ENCODE measurements at places on chromosomes 6 and 20.
A peak's percentile ranks its signal among the peaks of the same experiment; 100 is the strongest.

DNA sequence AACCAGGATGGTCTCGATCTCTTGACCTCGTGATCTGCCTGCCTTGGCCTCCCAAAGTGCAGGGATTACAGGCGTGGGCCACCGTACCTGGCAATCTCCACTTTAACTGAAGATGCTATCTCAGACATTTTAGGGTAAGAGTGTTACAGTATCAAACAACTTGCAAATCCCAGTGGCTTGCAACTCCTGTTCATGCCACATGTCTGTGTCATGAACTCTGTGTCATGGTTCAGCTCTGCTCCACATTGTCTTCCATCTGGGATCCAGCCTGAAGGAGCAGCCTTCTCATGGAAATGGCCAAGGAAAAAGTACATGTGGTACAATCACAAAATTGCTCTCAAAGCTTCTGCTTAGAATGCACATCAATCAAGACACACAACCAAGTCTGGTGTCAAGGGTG lies 114.9 kb downstream of the MAP3K5 start:
- no peaks in the 10 kb centered on the region for H3K4me1 ChIP-seq
- H3K27ac ChIP-seq: peak overlapping the region; percentile 59
- no peaks in the 10 kb centered on the region for H3K36me3 ChIP-seq
- H3K4me3 ChIP-seq: no peak overlapping the region
- no peak for DNase-seq

- H3K4me3 ChIP-seq: no peak overlapping the region
- H3K4me1 ChIP-seq: no peaks in the 10 kb centered on the region
- DNase-seq: no peak
- H3K36me3 ChIP-seq: no peaks in the 10 kb centered on the region
Observed at GRCh38 chr20:55515832-55516231, 489.5 kb downstream of the CBLN4 start.

- H3K36me3 ChIP-seq: peaks cover 27% of the 10 kb centered on the region
- DNase-seq: no peak
- H3K27me3 ChIP-seq: no peaks in the 10 kb centered on the region
- H3K27ac ChIP-seq: peak overlapping the region; percentile 98
- no peak overlapping the region for H3K4me3 ChIP-seq
Observed at GRCh38 chr20:17959257-17959627, 9.4 kb downstream of the SNX5 start.

- no peaks in the 10 kb centered on the region for H3K27me3 ChIP-seq
- no peak overlapping the region for H3K4me3 ChIP-seq
- DNase-seq: no peak
Observed at GRCh38 chr6:18242062-18242851, 22.1 kb downstream of the DEK start.

GRCh38 chr20:20364593-20365479 lies 3.1 kb upstream of the INSM1 start:
- H3K4me3 ChIP-seq: peak overlapping the region; percentile 8
- peaks cover 40% of the 10 kb centered on the region for H3K27me3 ChIP-seq
- no peak for DNase-seq
- peaks cover 69% of the 10 kb centered on the region for H3K4me1 ChIP-seq

- peaks cover 18% of the 10 kb centered on the region for H3K36me3 ChIP-seq
- H3K4me3 ChIP-seq: no peak overlapping the region
- no peak for DNase-seq
- no peaks in the 10 kb centered on the region for H3K27me3 ChIP-seq
- H3K4me1 ChIP-seq: peaks cover 21% of the 10 kb centered on the region
Observed at GRCh38 chr20:58344741-58345140, 35.2 kb downstream of the RAB22A start.

DNA sequence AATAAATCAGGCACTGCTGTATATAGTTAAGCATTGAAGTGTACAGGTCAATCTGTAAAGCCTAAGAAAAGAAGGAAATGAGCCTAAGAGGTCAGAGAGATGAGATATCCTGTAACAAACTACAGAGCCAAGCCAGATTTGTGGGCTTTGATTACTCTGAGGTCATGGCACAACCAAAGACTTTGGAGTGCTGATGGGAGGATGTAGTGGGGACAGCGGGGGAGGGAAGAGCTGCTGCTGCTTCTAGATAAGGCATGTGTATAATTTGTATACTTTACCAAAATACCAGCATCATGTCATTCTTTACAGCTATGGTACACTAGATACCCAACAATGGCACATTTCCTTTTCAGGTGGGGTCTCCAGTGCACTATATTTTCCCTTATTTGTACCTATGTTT lies 102.5 kb downstream of the OGFRL1 start:
- H3K27ac ChIP-seq: no peak overlapping the region
- H3K36me3 ChIP-seq: no peaks in the 10 kb centered on the region
- no peak for DNase-seq
- no peak overlapping the region for H3K4me3 ChIP-seq

GRCh38 chr6:63527658-63528514 lies 44.4 kb upstream of the LOC128125822 start:
- H3K36me3 ChIP-seq: no peaks in the 10 kb centered on the region
- DNase-seq: no peak
- peaks cover 15% of the 10 kb centered on the region for H3K4me1 ChIP-seq
- H3K27me3 ChIP-seq: no peaks in the 10 kb centered on the region
- H3K4me3 ChIP-seq: no peak overlapping the region

GRCh38 chr6:32974016-32974333 lies 5.6 kb downstream of the BRD2 start:
- DNase-seq: no peak
- peaks cover 13% of the 10 kb centered on the region for H3K4me1 ChIP-seq
- no peaks in the 10 kb centered on the region for H3K27me3 ChIP-seq
- H3K4me3 ChIP-seq: peak overlapping the region; percentile 82

GRCh38 chr6:168858926-168859325 lies 394.7 kb downstream of the THBS2 start:
- no peaks in the 10 kb centered on the region for H3K27me3 ChIP-seq
- H3K36me3 ChIP-seq: no peaks in the 10 kb centered on the region
- H3K4me3 ChIP-seq: no peak overlapping the region
- no peak overlapping the region for H3K27ac ChIP-seq

- no peak for DNase-seq
- H3K27ac ChIP-seq: no peak overlapping the region
- H3K4me1 ChIP-seq: no peaks in the 10 kb centered on the region
- H3K4me3 ChIP-seq: no peak overlapping the region
- no peaks in the 10 kb centered on the region for H3K36me3 ChIP-seq
Observed at GRCh38 chr6:28794175-28795002, 129.4 kb downstream of the TRIM27 start.

DNA sequence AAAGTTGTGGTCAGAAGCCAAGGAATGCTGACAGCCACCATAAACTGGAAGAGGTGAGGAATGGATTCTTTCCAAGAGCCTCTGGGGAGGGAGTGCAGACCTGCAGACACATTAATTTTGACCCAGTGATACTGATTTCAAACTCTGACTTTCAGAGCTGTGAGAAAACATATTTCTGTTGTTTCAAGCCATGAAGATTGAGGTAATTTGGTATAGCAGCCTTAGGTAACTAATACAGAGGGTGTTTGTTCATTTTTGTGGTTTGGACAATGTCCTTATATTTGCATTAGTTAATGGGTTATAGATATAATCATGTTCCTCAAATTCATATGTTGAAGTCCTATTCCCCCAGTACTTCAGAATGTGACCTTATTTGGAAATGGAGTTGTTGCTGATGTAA lies 85.4 kb upstream of the GTSF1L start:
- H3K4me1 ChIP-seq: no peaks in the 10 kb centered on the region
- no peak for DNase-seq

GRCh38 chr20:48395816-48396546 lies 431.8 kb downstream of the PREX1 start:
- H3K27ac ChIP-seq: no peak overlapping the region
- no peaks in the 10 kb centered on the region for H3K4me1 ChIP-seq
- H3K36me3 ChIP-seq: no peaks in the 10 kb centered on the region
- no peak for DNase-seq
- no peak overlapping the region for H3K4me3 ChIP-seq

- DNase-seq: no peak
Observed at GRCh38 chr6:46248143-46248542, 77.4 kb upstream of the ENPP5 start.

GRCh38 chr6:135183002-135183531 lies 2.0 kb downstream of the MYB start:
- H3K4me1 ChIP-seq: peaks cover 3% of the 10 kb centered on the region
- peak overlapping the region; percentile 60 for H3K27ac ChIP-seq
- no peak for DNase-seq
- H3K4me3 ChIP-seq: peak overlapping the region; percentile 79
- H3K36me3 ChIP-seq: no peaks in the 10 kb centered on the region

DNA sequence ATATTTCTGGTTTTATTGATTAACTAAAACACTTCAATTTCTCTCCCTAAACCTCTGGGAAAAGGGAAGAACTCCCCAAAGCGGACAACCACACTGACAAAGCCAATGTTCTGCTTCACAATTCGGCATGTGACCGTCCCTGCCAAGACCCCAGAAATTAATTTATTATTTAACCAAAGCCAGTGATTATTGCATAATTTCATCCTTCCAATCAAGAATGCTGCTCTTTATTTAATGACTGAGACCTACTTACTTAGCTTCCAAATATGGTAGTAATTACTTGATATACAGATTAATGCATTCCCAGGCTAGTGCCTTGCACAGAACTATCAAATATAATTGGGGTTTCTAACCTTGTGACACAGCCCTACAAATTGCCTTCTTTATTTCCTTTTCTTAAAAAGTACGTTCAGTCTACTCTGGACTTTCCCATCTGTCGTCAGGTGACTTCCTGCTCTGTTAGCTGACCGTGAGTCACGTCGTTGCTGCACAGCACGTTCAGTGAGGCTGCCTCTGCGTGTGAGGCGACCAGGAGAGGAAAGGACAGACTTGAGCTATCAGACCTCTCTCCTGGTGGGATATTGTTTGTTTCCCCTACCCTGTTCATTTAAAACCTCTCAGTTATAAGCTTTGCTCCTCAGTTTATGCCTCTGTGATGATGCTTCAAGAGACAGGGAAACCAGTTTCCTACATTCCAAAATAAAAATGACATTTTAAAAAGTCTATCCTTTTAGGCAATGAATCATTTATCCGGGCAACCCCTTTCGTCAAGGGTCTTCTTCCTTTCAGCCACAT lies 55.7 kb upstream of the TNFAIP3 start:
- H3K4me1 ChIP-seq: peaks cover 4% of the 10 kb centered on the region
- no peak overlapping the region for H3K4me3 ChIP-seq
- no peaks in the 10 kb centered on the region for H3K27me3 ChIP-seq
- no peaks in the 10 kb centered on the region for H3K36me3 ChIP-seq

GRCh38 chr6:83615025-83615999 lies 93.6 kb downstream of the SNAP91 start:
- H3K27ac ChIP-seq: no peak overlapping the region
- no peak for DNase-seq
- no peaks in the 10 kb centered on the region for H3K27me3 ChIP-seq
- H3K4me1 ChIP-seq: no peaks in the 10 kb centered on the region
- H3K36me3 ChIP-seq: no peaks in the 10 kb centered on the region
- H3K4me3 ChIP-seq: no peak overlapping the region

GRCh38 chr6:163860287-163861081 lies 446.0 kb downstream of the QKI start:
- no peak overlapping the region for H3K4me3 ChIP-seq
- H3K27me3 ChIP-seq: no peaks in the 10 kb centered on the region
- H3K36me3 ChIP-seq: no peaks in the 10 kb centered on the region
- H3K27ac ChIP-seq: no peak overlapping the region
- no peaks in the 10 kb centered on the region for H3K4me1 ChIP-seq

DNA sequence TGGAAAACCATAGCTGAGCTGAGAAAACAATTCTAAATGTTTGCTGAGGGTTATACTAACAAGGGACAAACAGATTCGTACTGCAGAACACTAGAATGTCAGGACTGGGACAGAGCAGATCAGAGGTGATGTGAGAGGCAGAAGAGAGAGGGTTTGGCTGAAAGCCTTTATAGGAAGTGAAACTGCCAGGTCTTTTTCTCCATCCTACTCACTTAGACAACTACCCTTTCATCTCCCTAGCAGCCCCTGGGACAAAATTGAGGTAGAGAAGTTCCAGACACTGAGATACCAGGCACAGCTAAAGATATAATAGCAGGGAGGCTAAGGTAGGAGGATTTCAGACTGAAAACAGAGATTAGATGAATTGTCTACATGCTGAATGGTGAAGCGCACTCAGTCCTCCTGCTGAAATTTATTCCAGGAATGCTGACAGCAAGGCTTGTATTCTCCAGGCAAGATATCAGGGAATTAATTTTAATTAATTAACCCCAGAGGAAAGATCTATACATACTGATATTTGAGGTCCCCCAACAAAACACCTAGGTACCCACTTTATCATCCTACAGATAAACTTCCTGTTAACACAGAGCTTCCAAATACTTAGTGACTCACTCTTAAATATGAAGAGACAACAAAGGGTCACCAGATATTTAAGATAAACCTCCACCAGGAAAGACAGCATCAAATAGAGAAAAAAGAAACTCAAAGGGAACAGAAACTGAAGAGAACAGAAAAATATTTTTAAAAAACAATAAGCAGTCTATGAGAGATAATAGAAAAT lies 12.6 kb upstream of the EIF2S2 start:
- H3K4me1 ChIP-seq: peaks cover 5% of the 10 kb centered on the region
- H3K27ac ChIP-seq: no peak overlapping the region
- no peaks in the 10 kb centered on the region for H3K36me3 ChIP-seq
- DNase-seq: no peak
- H3K27me3 ChIP-seq: no peaks in the 10 kb centered on the region
- no peak overlapping the region for H3K4me3 ChIP-seq

- H3K36me3 ChIP-seq: no peaks in the 10 kb centered on the region
- no peaks in the 10 kb centered on the region for H3K4me1 ChIP-seq
- no peak overlapping the region for H3K27ac ChIP-seq
- no peak overlapping the region for H3K4me3 ChIP-seq
- no peaks in the 10 kb centered on the region for H3K27me3 ChIP-seq
Observed at GRCh38 chr6:44629636-44630035, 242.1 kb downstream of the CDC5L start.

DNA sequence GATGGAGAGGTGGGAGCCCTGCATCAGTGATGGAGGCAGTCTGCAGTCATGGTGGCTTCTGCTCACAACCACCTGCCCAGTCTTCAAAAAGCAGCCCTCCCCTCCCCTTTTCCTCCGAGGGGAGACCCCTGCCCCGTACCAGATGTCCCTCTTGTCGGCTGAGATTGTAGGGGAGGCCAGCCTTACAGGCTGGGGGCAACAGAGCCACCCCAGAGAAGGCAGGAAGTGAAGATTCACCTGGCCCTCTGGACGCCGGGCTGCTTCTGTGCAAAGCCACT lies 4.5 kb downstream of the TNFRSF6B start:
- peak overlapping the region; percentile 25 for H3K27ac ChIP-seq
- H3K27me3 ChIP-seq: no peaks in the 10 kb centered on the region
- peaks cover 20% of the 10 kb centered on the region for H3K36me3 ChIP-seq
- peaks cover 47% of the 10 kb centered on the region for H3K4me1 ChIP-seq
- no peak overlapping the region for H3K4me3 ChIP-seq
- no peak for DNase-seq

- peaks cover 10% of the 10 kb centered on the region for H3K36me3 ChIP-seq
- H3K4me3 ChIP-seq: no peak overlapping the region
- no peak for DNase-seq
Observed at GRCh38 chr20:6075428-6076219, 21.8 kb upstream of the LRRN4 start.
